ENCODE measurements at places on chromosomes 7 and 10.

DNA sequence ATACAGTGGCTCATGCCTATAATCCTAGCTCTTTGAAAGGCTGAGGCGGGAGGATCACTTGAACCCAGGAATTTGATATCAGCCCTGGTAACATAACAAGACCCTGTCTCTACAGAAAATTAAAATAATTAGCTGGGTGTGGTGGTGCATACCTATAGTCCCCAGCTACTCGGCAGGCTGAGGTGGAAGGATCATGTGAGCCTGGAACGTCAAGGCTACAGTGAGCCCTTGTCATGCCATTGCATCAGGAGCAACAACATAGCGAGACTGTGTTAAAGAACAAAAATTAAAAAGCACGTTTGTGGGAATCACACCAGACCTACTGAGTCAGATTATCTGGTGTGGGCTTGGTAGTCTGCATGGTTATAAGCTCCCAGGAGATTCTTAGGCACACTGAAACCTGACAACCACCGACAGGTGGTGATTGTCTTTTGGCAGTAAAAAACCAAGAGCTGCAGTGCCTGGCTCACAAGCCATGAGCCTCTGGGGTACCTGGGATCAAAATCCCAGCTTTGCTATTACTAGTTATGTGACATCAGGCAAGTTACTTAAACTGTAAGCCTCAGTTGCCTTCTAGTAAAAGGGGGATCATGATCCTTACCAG is 146.9 kb downstream of the SND1 start:
- no peak for DNase-seq

- DNase-seq = no peak
Measured at GRCh38 chr7:15085366-15085765, 182.8 kb upstream of the DGKB start.

DNA sequence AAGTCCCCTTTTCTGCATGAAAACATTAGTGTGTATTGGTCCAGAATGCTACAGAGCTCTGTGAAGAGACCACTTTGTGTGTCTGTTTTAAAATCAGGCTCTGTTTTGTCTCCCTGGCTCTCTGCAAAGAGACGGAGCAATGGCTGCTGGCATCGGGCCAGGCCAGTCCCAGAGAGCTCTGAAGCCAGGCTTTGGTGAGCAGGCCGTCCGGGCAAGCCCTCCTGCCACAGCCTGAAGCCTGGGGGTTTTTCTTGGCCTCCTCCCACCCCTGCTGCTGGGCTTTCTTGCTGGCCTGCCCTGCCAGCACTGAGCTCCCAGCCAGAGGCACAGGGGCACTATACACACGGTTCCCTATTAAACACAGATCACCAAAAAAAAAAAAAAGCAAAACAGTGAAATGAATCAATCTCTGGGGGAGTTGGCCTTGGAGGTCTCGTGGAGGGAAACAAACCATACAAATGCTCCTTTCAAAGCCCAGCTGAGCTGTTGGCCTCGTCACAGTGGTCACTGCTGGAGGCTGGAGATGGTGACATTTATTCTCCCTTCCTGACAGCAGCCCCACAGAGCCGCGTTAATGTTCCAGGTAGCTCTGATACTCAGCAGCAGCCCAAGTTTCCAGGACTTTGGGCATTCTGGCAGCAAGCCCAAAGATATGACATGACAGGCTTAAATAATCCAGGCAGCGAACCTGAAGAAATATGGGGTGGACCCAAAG is 237.2 kb downstream of the TCF7L2 start:
- no peak for DNase-seq

DNA sequence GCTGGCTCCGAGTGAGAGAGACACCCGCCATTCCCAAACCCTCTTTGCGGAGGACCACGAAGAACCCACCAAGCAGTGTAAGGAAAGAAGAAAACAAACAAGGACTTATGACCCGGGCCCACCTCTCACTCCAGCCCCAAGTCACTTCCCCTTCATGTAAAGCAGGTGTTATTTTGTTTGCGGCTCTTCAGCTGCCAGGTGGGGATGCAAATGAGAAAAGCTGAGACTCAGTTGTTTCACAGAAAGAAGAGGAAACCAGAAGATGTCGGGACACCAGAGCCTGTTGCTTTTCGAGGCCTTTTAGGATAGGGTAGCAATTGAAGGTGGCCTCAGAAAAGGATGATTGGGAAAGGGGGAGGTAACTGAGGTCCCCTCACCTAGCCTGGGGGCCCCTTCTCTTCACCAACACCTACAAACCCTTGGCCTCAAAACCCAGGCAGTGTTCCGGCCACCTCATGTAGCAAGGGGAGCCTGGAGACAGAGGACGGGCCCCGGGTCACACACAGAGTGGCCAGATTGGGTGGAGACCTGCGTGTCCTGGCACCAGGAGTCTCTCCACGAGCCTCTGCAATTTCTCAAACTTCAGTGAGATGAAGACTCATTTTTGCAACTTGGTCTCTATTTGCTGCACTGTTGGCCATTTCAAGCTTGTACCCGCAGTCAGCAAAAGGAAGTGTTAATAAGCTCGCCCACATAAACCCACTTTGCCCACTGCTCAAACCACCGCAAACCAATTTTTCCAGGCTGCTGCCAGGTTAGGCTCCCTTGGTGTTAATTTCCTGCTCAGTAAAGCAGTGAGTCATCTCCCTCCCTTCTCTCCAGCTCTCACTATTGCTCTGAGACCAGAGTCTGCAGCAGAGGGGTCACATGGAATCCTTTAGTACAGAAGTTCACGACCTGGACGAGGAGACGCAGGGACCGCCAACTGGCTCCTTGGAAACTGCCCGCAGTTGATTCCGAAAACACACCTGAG is 45.5 kb downstream of the AOC1 start:
- DNase-seq = no peak

GRCh38 chr7:141074162-141074991 is 513 bp downstream of the TMEM178B start:
- peak; percentile 2 for DNase-seq

GRCh38 chr10:130227883-130228282 is 91.7 kb downstream of the GLRX3 start:
- DNase-seq = no peak

GRCh38 chr10:49609283-49610113 is 612 bp upstream of the SLC18A3 start:
- DNase-seq = no peak

DNA sequence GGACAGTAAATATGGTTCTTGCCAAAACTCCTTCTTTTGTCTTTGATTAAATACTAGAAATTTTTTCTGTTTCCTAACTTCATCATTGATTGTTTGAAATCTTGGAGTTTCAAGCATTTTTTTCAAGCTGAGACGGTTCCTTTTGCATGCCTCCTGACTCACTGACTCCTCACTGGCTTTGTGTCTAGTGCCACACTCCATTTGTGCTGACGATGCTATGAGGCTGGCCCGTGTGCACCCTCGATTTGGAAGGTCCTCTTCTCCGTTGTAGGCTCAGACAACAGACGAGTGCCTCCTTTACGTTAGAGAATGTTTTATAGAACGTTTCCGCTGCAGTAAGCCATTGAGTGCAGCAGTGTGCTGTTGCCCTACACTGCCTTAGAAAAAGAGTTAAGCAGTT is 10.8 kb upstream of the CSGALNACT2 start:
- no peak for DNase-seq

- no peak for DNase-seq
Measured at GRCh38 chr7:94240902-94241301, 153.8 kb upstream of the COL1A2 start.
